ENCODE measurements at places on chromosomes 7 and 10. TPM values are rescaled to one million over a fixed set of nuclear protein-coding genes. Genes with fewer than 3 reads are reported as not detected.

Gene SLC26A5
- 0.62 TPM for polyA plus RNA-seq

DNA sequence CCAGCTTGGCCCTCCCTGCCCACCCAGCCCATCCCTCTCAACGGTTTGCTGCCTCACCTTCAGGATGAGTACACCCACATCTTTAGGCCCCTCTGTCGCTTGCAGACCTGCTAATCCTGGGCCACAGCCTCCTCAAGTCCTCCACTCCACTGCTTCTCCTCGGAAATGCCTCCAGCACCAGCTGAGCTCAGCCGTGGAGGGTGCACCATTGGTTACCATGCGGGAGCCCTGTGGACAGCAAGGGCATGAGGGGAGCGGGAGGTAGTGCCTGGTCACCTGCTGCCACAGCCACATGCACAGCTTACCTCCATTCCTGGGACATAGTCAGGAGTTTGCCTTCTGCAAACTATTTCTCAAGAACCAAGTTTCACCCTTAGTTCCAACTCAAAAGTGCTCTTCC is 286.3 kb upstream of the ZMIZ1 start:
- no peak for DNase-seq

Gene HOXA13
- 0.21 TPM for polyA plus RNA-seq

DNA sequence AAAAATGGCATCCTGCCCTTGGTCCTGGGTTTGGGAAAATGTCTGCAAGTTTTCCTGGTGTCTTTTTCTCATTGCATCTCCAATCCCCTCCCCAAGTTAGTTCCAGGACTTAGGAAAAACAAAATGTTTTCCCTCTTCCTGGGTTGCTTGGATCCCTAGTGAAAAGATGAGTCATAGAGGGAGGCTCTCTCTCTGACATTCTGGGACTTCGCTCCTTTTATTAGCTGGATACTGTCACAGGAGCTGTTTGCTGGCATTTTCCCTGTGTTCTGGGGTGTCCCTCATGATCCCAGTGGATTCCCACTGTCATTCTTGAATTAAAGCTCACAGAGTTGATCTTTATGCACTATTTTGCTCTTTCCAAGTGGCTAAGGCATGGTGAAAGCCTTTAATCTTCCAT is 316.4 kb upstream of the MBL2 start:
- DNase-seq: no peak

DNA sequence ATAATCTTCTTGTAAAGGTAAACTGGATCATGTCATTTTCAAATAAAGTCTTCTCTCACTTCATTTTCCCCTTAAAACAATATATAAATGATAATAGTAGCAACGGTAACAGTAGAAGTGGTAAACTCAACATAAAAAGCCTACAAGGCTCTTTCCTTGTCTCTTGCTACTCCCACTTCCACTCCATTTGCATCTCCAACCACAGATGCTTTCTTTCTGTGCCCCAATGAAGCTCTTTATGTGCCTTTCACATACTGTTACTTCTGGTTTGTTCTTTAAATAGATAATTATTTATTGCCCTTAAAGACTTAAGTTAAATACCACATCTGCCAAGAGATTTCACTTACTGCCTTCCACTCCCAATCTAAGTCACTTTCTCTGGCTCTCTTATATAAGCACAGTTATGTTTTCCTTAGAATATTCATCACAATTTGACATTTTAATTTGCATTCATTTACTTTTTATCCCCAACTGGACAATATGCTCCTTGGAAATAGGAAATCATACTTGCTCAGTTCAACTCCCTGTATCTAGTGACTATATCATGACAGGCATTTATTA is 149.9 kb downstream of the CRPPA start:
- DNase-seq: peak; percentile 10

GRCh38 chr10:105413997-105414396 is 772.9 kb downstream of the SORCS3 start:
- DNase-seq: no peak

- no peak for DNase-seq
Measured at GRCh38 chr10:133199992-133200611, 29.9 kb upstream of the UTF1 start.

Gene STEAP1B
- polyA plus RNA-seq: 2.1 TPM

DNA sequence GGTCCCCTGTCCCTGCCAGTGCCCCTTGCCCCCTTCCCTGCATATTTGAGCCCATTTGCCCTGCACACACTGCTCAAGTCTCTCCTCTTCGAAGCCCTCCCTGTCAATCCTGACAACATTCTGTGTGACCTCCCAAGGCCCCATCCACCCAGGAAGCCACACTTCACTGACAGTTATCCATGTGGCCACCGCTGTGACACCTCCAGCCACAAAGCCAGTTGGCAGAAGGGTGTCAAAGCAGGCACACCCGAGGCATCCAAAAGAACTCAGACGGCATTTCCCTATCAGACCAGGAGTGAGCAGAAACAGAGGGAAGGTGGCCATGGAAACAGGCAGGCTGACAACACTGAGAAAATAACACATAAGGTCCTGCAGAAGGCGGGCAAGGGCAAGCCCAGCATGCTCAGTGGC is 4.6 kb downstream of the POLM start:
- DNase-seq: no peak

- DNase-seq: no peak
Measured at GRCh38 chr7:126940723-126941307, 311.9 kb downstream of the GRM8 start.

DNA sequence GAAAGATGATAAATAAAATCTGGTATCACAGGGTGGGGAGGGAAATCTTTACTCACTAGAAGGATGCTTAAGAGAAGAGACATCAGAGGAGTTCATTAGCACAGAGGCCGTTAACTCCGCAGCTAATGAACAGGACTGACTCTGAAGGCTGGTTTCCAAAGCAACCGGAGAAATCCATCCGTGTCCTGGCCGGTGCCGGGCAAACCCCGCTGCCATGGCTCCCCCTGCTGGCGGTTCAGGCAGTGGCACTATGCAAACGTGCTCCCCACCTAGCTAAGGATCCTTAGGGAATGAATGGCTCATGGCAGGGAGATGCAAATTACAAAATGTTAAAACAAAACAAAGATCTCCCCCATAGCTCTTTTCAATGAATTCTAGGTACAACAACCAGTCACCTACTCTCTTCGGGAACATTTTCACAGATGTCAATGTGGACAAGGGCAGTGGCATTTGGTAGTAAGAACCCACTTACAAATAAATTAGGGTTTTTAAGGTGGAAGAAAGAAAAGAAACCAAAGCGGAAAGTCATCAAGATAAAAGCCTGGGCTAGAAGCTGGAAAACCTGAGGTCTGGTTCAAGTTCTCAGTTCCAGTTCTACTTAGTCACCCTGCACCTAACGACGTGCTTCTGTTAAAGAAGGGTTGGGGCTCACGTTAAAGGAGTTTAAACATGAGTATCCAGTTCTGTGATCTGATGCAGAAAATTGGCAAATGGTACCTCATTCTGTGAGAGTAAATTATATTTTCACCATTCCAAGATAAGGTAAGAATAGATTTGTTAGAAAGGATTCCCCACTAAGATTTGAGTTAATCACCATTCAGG is 138.2 kb downstream of the SVIL start:
- DNase-seq: peak; percentile 39

DNA sequence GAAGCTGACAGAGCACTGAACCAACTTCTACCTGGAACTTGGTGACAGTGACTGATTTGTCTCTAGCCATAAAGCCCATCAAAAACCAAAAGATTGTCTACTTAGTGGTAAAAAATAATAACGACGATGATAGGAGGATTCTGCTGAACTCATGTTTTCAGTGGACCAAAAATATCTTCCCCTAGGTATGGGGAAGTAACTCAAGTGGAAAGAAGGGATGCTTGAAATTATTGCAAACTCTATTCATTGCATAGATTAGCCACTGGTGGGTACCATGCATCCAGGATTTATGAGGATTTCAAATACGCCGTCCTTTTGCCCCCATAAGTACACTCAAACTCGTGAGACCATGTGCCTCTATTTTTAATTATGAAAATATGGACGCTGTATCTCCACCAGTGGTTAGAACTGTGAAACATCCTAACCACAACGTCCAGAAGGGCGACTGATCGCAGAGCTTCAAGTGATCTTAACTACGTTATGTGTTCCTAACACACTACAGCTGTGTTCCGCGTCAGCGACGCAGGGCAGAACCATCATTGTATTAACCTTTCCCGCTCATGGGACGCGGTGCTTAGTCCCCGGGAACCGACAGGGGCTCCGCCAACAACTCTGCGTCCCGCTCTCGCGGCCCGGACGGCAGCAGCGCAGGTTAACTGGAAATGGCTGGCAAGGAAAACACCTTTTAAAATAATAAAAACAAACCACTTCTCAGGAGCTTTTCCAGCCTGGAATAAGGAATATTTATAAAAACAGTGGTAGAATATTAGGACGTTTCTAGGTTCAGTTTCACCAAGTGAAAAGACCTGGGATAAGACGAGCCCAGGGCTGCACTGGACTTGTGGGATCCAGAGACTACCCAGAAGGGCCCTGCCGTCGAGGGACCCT is 776 bp downstream of the PEX1 start:
- peak; percentile 41 for DNase-seq

All from left renal cortex interstitium (tissue), 4 donors.